Prostate gland (tissue), 2 donors: ENCODE measurements at places on chromosomes 7 and 10. TPM values are rescaled to one million over a fixed set of nuclear protein-coding genes. Genes with fewer than 3 reads are reported as not detected.

GRCh38 chr7:103795787-103796186, 193.7 kb downstream of the RELN start:
- no peaks in the 10 kb centered on the region for H3K36me3 ChIP-seq
- no peak overlapping the region for H3K27ac ChIP-seq
- H3K4me1 ChIP-seq = no peaks in the 10 kb centered on the region
- H3K4me3 ChIP-seq = no peak overlapping the region

- H3K4me1 ChIP-seq = no peaks in the 10 kb centered on the region
- H3K4me3 ChIP-seq = no peak overlapping the region
- H3K27me3 ChIP-seq = no peaks in the 10 kb centered on the region
- no peak for DNase-seq
- H3K27ac ChIP-seq = no peak overlapping the region
- no peaks in the 10 kb centered on the region for H3K36me3 ChIP-seq
Observed at GRCh38 chr10:17497446-17498030, 43.1 kb upstream of the ST8SIA6 start.

GARIN1A gene
- 0.18 TPM for total RNA-seq

- no peaks in the 10 kb centered on the region for H3K4me1 ChIP-seq
- H3K4me3 ChIP-seq = peak within 1 kb of the TSS; percentile 90
- H3K27ac ChIP-seq = peak within 1 kb of the TSS; percentile 94
- no peaks in the 10 kb centered on the region for H3K36me3 ChIP-seq
Observed at GRCh38 chr7:33062023-33062781, at the start of gene NT5C3A. NT5C3A (minus strand) TSS chr7:33062776; CDS start chr7:33062705, 71 bp downstream.

DNA sequence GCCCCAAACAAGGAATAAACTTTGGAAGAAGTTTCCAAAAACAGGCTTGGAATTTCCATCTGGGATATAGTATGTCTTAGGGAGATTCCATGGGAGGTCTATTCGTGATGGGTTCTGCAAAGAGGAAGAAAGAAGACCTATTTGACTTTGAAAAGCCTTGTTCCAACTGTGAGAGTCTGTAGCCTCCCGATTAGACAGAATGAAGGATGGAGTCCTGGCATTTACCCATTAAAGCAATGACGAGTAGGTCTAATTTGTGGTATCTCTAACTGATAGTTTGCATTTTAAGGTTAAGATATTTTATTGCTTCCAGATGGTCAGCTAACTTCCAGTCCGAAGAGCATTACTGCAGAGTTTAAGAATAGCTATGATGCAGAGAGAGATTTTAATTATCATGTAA, 19.5 kb upstream of the GALNT17 start:
- H3K4me3 ChIP-seq = no peak overlapping the region
- H3K36me3 ChIP-seq = no peaks in the 10 kb centered on the region
- H3K27ac ChIP-seq = no peak overlapping the region
- no peaks in the 10 kb centered on the region for H3K27me3 ChIP-seq
- no peak for DNase-seq
- no peaks in the 10 kb centered on the region for H3K4me1 ChIP-seq
